ENCODE measurements at places on chromosomes 6 and 20. TPM values are rescaled to one million over a fixed set of nuclear protein-coding genes. Genes with fewer than 3 reads are reported as not detected.
A peak's percentile ranks its signal among the peaks of the same experiment; 100 is the strongest.

Gene BICRAL
- 26.0 TPM for total RNA-seq

DNA sequence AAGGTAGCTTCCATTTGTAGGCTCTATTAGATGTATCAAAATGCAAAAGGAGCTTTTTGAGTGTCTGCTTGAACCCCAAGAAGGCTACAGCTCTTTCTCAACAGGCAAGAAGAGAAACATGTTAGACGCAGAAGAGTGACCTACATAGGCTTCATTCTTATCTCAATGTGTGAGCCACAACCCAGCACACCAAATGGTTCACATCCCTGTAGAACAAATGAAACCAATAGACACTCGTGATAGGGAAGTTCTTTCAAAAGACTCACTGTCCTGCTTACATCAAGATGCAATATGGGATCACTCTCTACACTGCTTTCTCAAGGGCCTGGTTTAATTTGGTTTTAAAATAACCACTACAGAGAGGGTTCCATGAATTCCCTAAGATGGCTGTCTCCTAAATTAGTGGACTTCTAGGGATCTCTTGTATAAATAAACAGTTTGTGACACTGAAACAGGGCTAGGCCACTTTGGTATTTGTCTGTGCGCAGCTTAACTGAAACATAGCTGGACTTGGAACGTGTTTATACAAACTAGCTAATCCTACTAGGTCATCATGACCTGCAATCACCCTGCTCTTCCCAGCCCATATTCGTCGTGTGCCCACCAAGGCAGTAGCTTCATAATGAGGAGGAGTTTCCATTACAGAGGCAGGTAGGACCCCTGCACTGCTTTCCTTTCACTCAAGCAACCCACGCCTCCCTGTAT lies 225.4 kb upstream of the PREP start:
- no peak overlapping the region for H3K4me3 ChIP-seq
- DNase-seq = no peak
- no peaks in the 10 kb centered on the region for H3K27me3 ChIP-seq
- H3K36me3 ChIP-seq = no peaks in the 10 kb centered on the region
- no peak overlapping the region for H3K27ac ChIP-seq

DNA sequence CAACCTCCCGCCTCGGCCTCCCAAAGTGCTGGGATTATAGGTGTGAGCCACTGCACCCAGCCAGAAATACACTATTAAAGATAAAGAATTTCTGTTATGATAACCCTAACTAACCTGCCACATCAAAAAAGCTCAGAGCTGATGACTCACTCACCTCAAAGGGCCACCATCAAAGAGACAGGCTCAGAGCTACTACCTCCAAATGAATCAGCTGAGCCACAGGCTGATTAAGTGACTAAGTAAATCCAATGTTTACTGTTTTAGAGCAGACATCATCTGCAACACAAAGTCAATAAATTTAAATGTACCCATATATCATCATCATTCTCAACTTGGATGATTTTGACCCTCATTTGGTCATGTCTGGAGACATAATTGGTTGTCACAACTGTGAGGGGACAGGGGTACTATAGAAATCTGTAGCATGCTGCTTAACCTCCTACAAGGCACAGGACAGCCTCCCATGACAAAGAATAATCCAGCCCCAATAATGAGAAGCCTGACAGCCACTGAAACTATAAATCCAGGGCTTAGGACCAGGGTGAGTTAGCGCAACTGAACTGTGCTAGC lies 106.5 kb downstream of the ATP9A start:
- no peak for DNase-seq
- H3K4me1 ChIP-seq = no peaks in the 10 kb centered on the region
- no peaks in the 10 kb centered on the region for H3K36me3 ChIP-seq
- no peak overlapping the region for H3K4me3 ChIP-seq
- H3K27ac ChIP-seq = no peak overlapping the region

- DNase-seq = peak; percentile 48
- no peaks in the 10 kb centered on the region for H3K36me3 ChIP-seq
- H3K27me3 ChIP-seq = no peaks in the 10 kb centered on the region
- H3K4me1 ChIP-seq = peaks cover 5% of the 10 kb centered on the region
- H3K27ac ChIP-seq = peak overlapping the region; percentile 21
These were observed 818 bp upstream of the MDGA1 start for GRCh38 chr6:37698264-37699137.

- no peaks in the 10 kb centered on the region for H3K27me3 ChIP-seq
- no peaks in the 10 kb centered on the region for H3K4me1 ChIP-seq
- no peaks in the 10 kb centered on the region for H3K36me3 ChIP-seq
- no peak for DNase-seq
- no peak overlapping the region for H3K4me3 ChIP-seq
- H3K27ac ChIP-seq = no peak overlapping the region
These were observed 11.3 kb downstream of the PREX1 start for GRCh38 chr20:48816282-48817205.

Measured in ovary (tissue), 10 donors.